ENCODE measurements at places on chromosomes 6 and 20.

DNA sequence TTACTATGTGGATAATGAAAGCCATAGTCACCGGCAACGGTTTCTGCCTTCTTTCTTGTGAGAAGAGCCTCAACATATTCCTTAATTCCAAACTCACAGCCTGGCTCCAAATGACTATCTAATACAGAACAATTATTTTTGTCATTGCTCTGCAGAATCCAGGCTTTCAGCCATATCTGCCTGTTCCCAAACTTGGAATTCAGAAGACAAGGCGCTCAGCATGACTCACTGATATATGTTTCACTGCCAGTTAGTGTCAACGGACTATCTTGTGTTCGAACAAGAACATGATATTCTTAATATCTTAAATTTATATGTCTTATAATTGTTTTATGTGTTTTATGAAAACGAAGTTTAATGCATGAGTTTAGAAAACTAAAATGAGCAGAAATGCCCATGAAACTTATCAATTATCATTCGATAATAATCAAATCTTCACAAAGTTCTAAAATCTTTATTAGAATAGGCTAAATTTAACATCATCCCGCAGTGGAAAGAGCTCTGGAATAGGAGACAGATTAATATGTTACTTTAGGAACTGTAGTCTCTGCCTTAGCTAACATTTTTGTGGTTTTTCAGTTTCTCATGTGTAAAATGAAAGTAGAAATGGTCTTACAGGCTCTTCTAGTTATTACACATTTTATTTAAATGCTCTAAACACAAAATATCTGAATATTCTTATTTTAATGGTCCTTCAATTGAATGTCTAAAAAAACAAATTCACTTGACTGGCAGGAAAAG is 669.3 kb upstream of the GJE1 start:
- DNase-seq: no peak

DNA sequence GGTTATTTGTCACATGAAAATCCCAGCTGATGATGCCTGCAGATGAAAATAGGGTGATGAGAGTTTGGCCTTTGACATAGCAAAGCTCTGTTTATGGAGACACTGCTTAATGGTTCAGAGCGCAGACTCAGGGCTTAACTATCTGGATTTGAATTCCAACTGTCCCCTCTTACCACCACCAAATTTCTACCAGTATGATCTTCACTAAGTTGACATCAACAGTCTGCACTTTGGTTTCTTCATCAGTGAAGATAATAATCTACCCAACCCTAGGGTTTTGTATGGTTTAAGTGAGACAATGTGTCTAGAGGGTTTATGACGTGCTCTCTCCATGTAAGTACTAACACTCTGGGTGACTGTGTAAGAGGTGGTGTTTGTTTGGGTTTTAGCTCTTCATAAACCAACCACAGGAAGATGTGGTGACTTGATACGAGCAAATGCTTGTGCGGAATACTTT is 151.4 kb upstream of the TNFAIP3 start:
- no peak for DNase-seq

DNA sequence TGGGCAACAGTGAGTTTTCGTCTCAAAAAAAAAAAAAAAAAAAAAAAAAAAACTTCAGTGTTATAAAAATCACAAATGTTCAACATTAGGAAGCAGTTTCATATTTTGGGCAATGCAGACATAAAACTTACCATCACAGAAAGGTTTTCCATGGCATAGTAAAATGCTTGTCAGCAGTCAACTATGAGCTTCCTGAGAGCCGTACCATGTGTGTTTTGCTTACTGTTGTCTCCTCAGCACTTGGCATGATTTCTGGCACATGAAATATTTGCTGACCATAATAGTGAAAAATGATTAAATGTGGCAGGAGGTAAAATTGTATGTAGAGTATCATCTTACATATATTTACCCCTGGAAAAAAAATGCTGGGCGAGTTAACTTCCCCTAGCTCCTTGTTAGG is 237.5 kb upstream of the SLC35B3 start:
- DNase-seq: no peak

- DNase-seq: no peak
Measured at GRCh38 chr6:34036357-34037069, 109.4 kb downstream of the GRM4 start.

DNA sequence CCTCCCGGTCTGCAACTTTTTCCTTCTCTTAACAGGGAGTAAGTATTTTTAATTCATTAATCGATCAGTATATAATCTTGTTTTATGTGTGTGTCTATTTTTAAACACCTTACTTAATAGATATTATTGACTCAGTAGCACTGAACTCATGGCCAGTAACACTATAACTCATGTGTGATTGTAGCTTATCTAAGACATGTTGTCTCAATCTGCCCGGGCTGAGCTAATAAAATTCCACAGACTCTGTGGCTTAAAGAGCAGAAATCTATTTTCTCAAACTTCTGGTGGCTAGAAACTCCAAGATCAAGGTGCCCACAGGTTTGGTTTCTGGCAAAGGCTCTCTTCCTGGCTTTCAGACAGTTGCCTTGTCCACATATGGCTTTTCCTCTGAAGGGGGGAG is 68.8 kb upstream of the TNFAIP3 start:
- DNase-seq: no peak

GRCh38 chr6:138084904-138085838 is 22.0 kb downstream of the PERP start:
- no peak for DNase-seq

All from NCI-H1092 (cell line).